ENCODE measurements at places on chromosomes 6 and 20.

- no peak for DNase-seq
Measured at GRCh38 chr20:34998331-34998950, 42.8 kb downstream of the MYH7B start.

GRCh38 chr20:50516180-50516934 lies 6.2 kb downstream of the PTPN1 start:
- no peak for DNase-seq

DNA sequence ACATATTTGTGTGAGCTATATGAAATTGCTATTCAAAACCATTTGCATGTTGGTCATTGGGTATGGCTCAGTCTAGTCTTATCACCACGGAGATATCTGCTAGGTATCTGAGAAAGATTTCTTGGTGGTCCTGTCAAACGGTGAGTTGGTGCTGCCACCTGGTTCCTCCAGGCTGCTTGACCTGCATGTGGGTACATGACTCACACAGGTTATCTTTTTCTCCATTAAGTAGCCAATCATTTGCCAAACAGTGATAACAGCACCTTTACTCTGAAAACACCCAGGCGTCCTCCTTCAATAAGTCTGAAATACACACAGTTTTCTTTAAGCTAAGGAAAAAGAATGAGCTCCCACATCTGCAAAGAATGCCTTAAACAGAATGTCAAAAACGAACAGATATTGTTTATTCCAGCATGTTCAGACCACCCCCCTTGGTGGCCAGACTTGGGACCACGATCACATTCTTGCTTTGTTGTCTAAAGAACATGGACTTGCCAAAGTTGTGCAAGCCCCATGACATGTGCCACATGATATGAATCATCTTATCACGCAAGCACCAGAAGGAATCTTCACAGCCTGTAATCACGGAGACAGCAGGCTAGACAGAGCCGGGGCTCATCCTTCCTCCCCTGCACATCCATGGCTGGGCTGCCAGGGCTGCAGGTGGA lies 200.7 kb upstream of the THBS2 start:
- DNase-seq = no peak

- DNase-seq = no peak
Measured at GRCh38 chr6:11788043-11788442, 9.4 kb upstream of the ADTRP start.

GRCh38 chr20:62925420-62926228 lies 681 bp downstream of the DIDO1 start:
- no peak for DNase-seq

GRCh38 chr20:13852306-13852705 lies 67.5 kb downstream of the NDUFAF5 start:
- no peak for DNase-seq
